ENCODE measurements at places on chromosomes 4 and X. TPM values are rescaled to one million over a fixed set of nuclear protein-coding genes. Genes with fewer than 3 reads are reported as not detected.

MAGEB1 gene
- total RNA-seq, result not detected

DNA sequence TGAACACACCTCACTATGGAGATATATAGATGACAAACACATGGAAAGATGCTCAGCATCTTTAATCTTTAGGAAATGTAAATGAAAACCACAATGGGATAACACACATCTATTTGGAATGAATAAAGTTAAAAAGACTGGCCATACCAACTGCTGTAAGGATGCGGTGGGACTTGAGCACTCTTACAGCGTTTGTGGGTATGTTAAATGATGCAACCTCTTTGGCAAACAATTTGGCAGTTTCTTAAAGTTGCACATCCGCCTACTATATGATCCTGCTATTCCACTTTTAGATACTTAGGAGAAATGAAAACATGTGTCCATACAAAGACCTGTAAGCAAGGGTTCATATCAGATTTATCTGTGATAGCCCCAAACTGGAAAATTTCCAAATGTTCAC is 50.7 kb downstream of the MRPL1 start:
- no peak for DNase-seq

GRCh38 chr4:141352909-141353525 is 132.3 kb downstream of the ZNF330 start:
- DNase-seq, result no peak

DNA sequence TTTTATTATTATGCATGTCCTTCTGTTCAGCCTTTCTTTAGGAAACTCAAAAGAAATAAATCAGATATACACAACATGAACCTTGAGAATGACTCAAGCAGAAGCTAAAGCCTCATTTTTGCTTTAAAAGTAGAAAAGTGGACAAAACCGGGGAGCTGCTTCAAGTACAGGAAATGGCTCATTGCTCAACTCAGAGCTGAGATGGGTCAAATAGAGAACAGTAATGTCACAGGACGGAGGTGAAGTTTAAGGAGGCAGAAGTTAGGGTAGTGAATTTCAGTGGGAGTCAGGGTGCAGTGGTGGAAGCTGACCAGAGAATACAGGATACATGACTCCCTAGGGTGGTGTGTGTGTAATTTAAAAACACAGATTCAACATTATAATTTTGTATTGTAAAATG is 22.2 kb downstream of the PHKA2 start:
- no peak for DNase-seq

All from omental fat pad (tissue), 4 donors.